ENCODE measurements at places on chromosomes 2 and 18.

DNA sequence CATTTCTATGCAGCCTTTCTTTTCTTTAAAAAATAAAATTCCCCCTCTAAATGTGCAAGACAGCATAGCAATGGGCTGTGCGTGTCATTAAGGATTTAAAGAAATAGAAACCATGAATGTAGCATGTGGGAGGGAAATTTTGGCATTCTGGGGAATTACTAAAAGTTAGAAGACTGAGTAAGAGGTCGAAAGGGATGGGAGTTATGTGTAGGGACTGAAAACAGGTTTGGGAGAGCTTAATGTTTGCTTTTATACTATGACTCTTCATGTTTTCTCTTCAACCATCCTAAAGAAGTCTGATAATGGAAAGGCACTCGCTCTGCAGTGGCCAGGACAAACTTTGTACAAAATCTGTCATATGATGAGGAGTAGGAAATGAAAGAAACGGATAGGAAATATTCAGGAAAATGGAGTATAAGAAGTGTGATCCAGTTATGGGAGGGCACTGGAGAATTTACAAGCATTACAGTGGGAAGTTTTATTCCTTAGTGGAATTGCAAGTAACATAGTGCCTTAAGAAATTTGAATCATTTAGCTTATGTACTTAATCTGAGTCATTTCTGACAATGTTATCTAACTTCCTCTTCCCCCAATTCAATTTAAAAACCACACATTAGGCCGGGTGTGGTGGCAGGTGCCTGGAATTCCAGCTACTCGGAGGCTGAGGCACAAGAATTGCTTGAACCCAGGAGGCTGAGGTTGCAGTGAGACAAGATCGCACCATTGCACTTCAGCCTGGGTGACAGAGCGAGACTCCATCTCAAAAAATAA lies 20.6 kb downstream of the TMEM87B start:
- peak; percentile 79 for DNase-seq

GRCh38 chr2:126586317-126586716 lies 69.6 kb upstream of the GYPC start:
- no peak for DNase-seq

DNA sequence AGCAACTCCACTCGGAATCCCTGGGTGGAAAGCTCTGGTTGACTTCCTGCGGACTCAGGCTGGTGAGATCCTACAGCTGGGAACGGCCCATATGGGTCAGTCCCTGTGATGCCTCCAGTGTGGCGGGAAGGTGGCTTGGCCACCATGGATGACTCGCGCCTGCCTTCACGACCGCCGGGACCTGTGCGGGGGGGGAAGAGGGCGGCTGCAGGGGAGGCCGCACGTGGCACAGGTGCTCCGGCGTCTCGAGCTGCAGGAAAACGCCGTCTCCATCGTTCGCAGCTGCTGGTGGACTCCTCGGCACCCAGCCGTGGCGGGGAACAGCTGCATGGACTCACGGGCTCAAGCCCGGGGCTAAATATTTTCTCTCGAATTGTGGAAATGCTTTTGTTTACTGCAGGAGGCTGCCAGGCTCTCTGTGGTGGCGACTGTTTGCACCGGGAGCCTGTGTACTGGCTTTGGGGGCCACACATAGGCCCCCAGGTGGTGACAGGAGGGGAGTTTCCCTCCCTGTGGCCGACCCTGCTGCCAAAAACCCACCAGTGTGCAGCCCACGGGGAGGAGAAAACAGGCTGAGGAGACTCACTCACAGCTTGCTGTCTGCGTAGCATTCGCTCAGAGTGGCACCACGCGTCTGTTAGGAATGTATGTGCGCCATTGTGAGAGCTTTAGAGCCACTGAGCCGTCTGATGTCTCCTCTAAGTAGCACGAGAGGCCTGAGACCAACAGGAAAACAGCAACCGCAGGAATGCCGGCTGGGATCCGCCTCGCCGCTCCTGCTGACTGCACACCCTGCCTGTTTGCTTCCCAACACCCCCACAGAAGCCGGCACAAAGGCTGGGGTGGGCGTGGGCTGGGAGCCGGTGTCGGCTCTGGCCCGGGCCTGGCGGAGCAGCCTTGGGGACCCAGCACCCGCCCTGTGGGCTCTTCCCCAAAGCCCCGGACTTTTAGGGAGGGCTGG lies 89.2 kb downstream of the NFATC1 start:
- no peak for DNase-seq

DNA sequence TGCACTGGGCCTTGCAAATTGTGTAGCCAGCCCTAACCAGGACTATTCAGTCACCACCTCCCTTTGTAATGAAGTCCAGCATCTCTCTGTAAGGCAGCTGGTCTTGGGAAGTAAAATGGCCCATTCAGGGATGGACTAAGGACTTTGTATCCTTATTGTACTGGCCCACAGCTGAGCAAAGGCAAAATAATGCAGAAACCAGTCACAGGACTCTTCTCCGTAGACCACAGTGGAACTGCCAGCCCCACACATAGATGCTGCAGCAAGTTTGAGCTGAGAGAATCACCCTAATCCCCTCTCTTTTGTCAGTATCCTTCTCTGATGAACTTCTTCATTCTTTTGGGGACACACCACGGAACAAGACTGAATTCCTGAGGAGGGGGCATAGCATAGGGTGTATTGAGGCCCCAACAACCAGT lies 73.6 kb upstream of the RTN4 start:
- DNase-seq = no peak

DNA sequence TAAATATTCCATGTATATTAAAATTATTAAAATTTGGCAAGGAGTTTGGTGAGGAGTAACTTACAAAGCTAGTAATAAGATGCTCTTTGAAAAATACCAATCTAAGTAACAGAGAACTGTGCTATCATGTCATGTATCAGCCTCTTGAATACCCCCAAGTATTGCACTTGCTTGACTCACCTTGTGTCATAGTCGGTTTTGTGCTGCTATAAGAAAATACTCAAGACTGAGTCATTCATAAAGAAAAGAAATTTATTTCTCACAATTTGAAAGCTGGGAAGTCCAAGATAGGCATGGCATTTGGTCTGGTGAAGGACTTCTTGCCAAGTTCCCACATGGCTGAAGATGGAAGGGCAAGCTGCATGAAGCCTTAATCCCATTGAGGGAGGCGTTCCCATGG lies 179.2 kb downstream of the MEMO1 start:
- DNase-seq = no peak

GRCh38 chr2:6937157-6937556 lies 19.9 kb downstream of the RNF144A start:
- no peak for DNase-seq

DNA sequence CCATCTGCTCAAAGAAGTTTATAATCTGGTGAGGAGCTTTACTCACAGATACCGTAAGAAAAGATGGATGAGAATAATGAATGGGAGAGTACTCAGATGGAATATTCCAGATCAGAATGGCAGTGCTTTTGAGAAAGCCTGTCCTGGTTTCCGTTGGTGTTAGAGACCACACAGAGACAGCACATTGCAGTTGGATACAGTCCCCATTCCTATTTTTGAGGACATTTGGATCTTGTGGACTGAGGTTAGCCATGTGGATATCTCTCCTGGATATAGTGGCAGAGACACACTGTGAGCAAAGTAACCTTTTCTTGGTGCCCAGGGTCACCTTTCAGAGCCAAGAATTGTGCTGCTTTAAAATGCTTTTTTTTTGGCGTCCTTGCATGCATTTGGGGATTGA lies 63.7 kb downstream of the TANC1 start:
- no peak for DNase-seq

GRCh38 chr18:48589797-48590519 lies 51.1 kb downstream of the CTIF start:
- DNase-seq = no peak

DNA sequence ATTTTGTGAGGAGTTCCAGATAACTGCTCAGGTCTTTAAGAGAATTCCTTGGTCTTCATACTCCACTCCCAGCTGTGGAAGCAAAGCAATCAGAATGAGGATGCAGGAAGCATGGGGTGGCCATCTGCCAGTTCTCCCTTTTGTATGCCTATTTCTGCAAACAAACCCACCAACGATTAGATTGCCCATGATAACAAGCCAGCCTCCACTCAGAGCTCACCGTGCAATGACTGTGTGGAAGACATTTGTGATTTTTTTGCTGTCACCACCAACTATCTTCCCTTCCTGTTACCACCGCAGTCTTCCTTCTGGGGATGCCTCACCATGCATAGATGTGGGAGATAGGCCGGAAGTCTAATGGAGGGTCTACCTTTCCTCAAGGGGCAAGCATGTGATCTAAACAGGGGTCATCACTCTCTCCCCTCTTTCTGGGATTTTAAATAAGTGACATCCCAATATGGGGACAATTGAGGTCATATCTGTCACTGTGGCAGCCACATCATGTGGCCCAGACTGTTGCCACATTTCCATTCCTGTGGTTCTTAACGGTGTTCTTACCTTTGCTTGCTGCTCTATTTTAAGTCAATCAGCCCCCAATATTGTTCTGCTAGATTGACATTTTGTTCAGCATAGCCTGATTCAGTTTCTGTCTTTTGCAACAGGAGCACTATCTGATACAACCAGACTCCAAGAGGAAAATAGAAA lies 4.4 kb downstream of the AFF3 start:
- no peak for DNase-seq

- no peak for DNase-seq
Observed at GRCh38 chr2:126781206-126781605, 117.5 kb upstream of the TEX51 start.

- peak; percentile 77 for DNase-seq
Observed at GRCh38 chr2:109558076-109558882, 55.5 kb downstream of the SEPTIN10 start.

- DNase-seq = no peak
Observed at GRCh38 chr18:63477968-63478367, 1.2 kb downstream of the SERPINB5 start.

DNA sequence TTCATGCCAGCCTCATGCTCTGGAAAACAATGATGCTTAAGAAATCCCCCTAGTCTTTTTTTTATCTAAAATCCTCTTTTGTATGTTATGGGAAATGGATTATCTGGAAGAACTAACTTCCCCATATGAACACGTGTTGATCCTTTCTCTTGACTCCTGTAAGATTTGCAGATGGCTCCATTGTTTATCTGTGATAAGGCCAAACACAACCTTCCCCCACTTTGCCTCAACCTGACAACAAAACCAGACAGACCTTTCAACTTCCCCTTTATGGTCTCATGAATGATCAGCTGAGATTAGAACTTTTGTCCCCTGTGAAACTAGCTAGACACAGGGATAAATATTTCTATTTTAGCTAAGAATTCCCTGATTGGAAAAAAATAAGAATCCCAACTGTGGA lies 828.0 kb upstream of the CDH2 start:
- DNase-seq = no peak

DNA sequence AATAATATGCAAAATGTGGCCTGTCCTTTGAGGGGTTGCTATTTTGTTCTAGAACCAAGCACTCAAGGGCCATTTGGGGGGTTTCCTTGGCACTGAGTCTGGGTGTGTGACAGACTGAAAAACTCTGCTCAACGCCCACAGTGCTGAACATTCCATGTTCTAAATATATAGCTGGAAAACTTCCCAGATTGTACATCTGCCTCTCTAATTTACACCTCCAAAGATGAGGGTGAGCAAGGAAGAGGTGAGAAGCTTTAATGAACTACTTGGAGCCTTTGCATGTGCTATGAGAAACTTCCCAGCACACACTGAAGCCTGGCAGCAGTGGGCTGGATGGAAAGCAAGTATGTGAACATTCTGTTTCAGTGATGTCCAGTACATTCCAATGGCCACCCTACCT lies 296.7 kb upstream of the KCNH7 start:
- DNase-seq = no peak

GRCh38 chr2:34844629-34845028 lies 1245.5 kb upstream of the FAM98A start:
- DNase-seq = no peak

DNA sequence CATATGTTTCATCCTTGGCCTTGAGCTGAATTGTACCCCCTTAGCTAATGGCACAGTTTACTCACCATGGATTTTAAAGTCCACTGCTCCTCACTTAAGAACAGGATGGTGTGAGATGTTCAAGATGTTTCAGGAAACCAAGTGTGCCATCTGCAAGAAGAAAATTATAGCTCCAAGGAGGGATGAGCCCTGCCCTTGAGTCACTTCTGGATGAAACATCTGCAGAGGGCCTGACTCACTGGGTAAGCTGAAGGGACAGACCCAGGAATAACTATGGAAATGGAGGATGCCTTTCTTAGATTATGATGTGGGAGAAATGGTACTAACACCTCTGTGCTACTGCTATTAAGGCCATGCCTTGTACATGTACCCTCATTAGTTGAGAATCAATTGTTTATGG lies 6.4 kb downstream of the MARS2 start:
- no peak for DNase-seq

- DNase-seq = peak; percentile 81
Observed at GRCh38 chr18:3710712-3711301, 260.8 kb downstream of the TGIF1 start.

DNA sequence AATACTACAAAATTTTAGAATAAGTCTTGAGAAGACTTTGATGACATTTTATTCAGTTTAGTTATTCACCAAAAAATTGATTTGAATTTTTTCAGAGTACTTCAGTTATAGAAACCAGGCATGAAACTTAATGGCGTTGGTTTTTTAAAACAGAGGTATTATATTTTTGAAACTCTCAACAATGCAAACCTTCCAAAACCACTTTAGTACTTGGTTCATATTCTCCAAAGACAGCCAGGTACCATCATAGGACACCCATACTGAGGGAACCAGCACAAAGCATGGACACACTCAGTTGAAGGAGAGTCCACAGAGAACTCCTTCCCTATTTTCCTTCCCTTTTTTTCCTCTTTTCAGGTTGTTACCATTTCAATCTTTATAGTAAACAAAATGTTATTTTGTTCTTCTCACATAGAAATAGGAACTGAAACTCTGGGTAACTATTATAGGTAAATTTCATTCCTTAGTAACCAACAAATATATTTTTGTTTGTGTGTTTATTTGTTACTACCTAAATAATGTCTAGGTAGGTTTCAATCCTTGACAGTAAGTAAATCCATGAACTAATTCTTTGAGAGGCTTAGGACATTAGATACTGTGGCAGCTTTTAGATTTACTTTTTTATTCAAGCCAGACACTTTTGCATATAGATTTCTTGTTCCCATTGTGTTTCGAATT lies 95.8 kb downstream of the TMEFF2 start:
- no peak for DNase-seq

DNA sequence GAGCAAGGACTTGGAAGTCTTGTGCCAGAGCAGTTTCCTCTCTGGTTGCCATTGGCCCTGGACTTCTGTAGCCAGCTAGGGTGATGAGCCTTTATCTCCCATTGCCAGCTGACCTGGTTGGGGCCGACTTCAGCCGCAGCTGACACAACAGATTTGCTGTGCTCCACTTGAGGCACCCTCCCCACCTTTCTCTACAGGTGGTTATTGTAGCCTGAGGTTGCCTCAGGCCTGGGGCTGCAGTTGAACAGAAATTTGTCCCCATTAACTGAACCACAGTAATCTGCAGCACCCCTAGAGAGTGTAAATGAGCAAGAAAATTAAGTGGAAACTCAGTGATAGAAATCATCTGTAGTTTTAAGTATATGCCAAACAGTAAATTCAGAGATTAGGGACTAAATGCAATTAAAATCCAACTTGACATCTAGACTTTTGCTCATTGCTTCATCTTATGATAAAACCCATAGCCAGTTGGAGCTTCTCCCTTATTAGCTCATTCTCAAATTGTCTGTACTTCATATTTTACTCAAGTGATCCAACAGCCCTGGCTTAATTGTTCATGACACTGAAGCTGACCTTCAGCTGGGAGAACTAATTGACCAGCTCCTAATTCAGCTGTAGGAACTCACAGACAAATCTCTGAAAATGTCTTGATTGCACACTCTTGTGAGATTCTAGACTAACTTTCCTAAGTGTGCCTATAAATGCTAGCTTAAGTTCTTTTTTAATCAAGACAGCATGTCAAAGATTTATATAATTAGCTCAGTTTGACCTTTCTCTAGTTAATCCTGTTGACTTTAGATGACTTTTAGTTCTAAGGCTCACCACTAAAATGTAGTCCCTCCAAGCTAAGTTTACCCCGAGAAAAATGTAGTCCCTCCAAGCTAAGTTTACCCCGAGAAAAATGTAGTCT lies 48.9 kb downstream of the COPS8 start:
- DNase-seq = no peak
